ENCODE measurements at places on chromosomes 11 and 22. TPM values are rescaled to one million over a fixed set of nuclear protein-coding genes. Genes with fewer than 3 reads are reported as not detected.

DNA sequence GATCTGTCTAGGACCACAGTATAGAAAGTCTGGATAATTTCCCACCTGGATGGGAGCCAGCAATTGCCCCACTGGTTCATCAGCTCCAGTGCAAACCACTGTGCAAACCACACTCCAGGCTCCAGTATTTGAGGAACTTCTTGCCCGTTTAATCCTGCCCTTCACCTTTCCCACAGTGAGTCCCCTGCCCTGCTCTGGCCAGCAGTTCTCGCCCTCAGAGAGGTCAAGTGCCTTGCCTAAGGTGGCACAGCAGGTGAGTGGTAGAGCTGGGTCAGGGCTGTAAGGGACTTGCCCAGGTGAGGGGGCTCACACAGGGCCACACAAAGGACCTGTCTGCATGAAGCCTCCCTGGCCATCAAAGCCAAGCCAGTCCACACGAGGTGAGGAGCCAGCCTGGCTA lies 24.1 kb downstream of the MS4A10 start:
- DNase-seq = no peak
- H3K4me1 ChIP-seq = no peaks in the 10 kb centered on the region
- H3K27me3 ChIP-seq = no peaks in the 10 kb centered on the region
- H3K4me3 ChIP-seq = no peak overlapping the region
- no peak overlapping the region for H3K27ac ChIP-seq
- no peaks in the 10 kb centered on the region for H3K36me3 ChIP-seq

GRCh38 chr11:131595797-131596196 lies 225.4 kb downstream of the NTM start:
- no peak overlapping the region for H3K4me3 ChIP-seq
- H3K27me3 ChIP-seq = no peaks in the 10 kb centered on the region
- H3K36me3 ChIP-seq = no peaks in the 10 kb centered on the region

DNA sequence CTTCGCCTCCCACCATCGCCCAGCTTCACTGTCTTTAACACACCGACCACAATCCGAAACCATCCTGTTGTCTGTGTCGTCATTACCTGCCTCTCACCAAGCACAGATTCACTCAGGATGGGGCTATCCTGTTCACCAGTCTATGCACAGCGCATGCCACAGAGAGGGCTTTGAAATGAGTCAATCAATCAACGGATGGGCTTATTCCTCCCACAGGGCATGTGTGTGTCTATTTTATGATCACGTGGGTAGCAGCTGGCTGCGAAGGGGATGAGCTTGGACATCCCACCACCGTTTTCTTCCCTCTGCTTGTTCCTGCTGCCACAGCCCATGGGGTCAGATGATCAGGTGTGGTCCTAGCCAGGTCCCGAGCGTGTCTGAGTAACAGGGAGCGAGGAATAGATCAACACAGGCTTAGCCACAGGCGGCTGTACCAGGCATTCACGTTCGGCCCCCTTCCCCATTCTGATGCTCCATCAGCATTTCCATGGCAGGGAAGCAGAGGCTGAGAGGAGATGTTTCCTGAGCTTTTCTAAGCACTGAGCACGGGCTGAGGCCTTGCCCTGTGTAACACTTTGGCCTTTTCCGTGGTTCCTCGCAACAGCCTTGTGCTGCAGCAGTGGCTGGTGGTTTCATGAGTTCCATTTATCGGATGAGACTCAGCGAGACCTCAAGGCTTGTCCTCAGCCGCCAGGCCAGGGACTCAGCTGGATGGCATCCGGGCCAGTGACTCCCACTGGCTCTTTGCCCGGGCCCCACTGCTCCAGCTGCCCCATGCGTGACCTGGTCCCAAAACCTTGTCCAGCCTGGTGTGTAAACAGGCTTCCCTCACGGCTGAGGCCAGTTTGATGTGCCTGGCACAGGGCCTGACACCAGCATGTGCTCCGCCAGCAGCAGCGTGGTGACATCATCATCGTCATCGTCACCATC lies 48.1 kb upstream of the FGF3 start:
- peaks cover 2% of the 10 kb centered on the region for H3K27me3 ChIP-seq
- H3K27ac ChIP-seq = no peak overlapping the region
- no peaks in the 10 kb centered on the region for H3K4me1 ChIP-seq
- H3K4me3 ChIP-seq = no peak overlapping the region

DNA sequence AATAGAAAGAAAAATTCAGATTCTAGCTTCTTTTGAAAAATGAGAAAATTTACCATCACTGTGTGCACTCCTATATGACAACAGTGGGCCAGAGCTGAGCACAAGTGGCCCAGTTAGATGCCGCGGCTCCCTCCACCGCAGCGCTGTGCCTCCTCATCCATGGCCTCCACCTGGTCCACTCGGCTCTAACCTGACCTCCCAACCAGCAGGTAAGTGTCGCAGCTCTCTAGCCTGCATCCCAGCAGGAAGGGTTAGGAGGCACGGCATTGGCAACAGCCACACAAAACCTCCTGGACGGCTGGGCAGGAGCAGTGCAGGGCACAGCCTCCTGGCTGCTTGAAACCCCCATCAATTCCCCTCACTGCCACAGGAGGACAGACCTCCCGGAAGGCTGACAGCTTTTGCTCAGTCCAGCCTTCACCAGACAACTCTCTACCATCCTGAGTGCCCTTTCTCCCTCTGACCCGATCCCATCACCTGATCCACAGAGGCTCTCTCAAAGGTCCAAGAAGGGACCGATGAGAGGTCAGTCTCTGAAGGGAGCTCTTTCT lies 76.1 kb downstream of the RPL27A start:
- no peak for DNase-seq
- H3K4me3 ChIP-seq = no peak overlapping the region
- H3K36me3 ChIP-seq = no peaks in the 10 kb centered on the region

DNA sequence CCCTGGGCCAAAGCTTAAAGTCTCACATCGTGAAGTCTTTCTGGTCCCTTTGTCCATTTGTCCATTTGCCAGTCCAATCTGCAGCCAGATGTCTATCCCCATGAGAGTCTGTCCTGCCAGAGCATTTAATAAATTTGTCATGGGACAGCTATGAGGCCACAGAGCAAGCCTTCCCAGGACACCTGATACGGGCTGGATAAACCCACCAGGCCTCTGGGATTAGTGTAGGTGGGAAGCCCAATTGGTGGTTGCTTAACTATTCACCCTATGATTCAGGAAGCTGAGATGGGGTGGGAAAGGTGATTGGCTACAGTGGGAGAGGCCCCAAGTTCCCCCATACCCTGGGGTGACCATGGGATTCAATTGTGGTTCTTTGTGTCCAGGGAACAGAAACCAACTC lies 39.9 kb downstream of the MYEOV start:
- no peaks in the 10 kb centered on the region for H3K27me3 ChIP-seq
- no peak overlapping the region for H3K27ac ChIP-seq

DNA sequence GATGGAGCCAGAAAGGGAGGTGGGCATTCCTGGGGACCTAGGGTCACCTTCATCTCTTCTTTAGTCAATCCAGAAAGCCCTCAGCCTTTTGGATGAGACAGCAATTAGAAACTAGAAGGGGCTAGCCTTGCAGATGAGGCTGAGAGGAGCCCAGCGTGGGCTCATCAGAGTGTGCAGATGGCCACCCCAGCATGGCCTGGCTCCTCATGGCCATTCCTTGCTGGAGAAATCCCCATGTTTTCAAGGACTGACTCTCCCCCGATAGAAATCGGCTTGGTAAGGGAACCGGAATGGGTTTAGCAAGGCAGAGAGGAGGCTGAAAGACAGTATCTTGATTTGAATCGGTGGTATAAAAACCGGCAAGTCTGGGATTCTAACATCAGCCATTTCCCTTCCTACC lies 274.6 kb downstream of the BUD13 start:
- no peaks in the 10 kb centered on the region for H3K27me3 ChIP-seq
- no peaks in the 10 kb centered on the region for H3K36me3 ChIP-seq
- H3K27ac ChIP-seq = no peak overlapping the region
- no peak for DNase-seq

- H3K4me1 ChIP-seq = no peaks in the 10 kb centered on the region
- DNase-seq = no peak
- H3K27me3 ChIP-seq = no peaks in the 10 kb centered on the region
- H3K27ac ChIP-seq = no peak overlapping the region
Observed at GRCh38 chr11:130077671-130078070, 8.0 kb downstream of the APLP2 start.

- no peaks in the 10 kb centered on the region for H3K27me3 ChIP-seq
Observed at GRCh38 chr11:65493367-65494176, 5.3 kb upstream of the MALAT1 start.

GRCh38 chr11:11046781-11047180 lies 188.9 kb upstream of the ZBED5 start:
- DNase-seq = no peak
- H3K27ac ChIP-seq = no peak overlapping the region
- H3K27me3 ChIP-seq = no peaks in the 10 kb centered on the region
- no peak overlapping the region for H3K4me3 ChIP-seq
- H3K4me1 ChIP-seq = no peaks in the 10 kb centered on the region

- H3K36me3 ChIP-seq = peaks cover 68% of the 10 kb centered on the region
- H3K27me3 ChIP-seq = no peaks in the 10 kb centered on the region
- H3K4me1 ChIP-seq = no peaks in the 10 kb centered on the region
- no peak overlapping the region for H3K4me3 ChIP-seq
Observed at GRCh38 chr11:71474771-71475483, 21.9 kb downstream of the NADSYN1 start.

Gene KRTAP5-9
- total RNA-seq = not detected

Gene CNTF
- 5.5 TPM for total RNA-seq

Gene SPDYC
- not detected for total RNA-seq

Gene P2RY2
- 1.0 TPM for total RNA-seq
